CD8-positive, alpha-beta T cell (primary cell): ENCODE measurements at places on chromosomes 4 and X.

- DNase-seq: no peak
These were observed 38.7 kb upstream of the PDK3 start for GRCh38 chrX:24426340-24426913.

DNA sequence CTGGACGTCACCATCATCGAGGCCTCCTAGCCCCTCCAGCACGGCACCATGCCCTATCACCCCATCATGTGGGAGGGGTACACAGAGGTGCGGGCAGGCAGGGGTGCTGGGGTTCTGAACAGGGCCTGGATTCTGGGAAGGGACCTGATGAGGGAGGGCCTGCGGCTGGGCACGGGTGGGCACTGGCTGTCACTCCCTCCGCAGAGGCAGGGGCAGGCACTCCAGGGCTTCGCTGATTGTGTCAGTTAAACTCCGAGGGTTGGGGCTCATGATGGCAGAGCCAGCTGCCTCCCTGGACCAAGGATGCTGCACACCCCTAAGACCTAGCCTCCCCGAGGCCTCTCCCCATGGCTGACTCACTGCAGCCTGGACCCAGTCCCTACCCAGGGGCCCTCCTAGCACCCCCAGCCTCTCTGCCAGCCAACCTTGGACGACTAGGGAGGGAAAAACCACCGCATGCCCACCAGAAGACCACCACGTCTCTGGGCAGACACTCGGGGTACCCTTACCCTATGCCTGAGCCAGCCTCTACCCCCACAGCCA lies 45.9 kb downstream of the ZFYVE28 start:
- DNase-seq: no peak

DNA sequence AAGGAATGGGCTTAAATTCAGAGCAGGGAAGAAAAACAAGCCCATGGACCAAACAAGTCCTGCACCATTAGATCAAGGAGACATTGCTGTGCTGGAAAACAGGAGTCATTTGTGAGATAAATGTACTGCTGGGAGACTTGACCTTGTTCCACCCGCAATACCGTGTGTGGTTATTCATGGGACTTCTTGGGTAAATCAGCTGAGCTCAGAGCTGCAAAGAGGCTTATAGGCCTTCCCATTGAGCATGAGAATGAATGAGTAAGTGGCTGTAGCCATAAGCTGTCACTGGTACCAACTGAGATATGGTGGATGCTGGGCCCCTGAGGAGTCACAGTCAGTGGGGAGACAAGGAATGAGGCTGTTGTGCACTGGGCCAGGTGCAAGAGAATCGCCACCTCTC lies 2.3 kb upstream of the CYTL1 start:
- DNase-seq: no peak

DNA sequence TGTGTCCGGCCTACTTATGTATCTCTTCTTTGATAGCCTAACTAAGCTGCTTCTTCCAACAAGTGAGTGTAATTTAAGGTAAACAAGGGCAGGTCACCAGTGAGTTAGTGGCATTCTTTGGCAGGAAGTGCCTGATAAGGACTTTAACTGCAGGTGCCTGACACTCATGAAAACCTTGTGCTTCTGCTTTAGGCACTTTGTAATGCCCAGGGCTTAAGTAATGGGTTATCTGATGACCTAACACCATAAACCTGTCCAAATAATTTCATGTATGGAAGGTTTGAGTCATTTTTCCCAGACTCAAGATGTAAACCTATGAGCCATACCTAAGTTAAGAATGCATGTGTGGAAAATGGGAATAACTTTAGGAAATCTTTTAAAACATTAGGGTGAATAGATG lies 43.0 kb downstream of the BCOR start:
- no peak for DNase-seq

- DNase-seq: no peak
These were observed 19.4 kb upstream of the TMSB15A start for GRCh38 chrX:102535958-102536357.

GRCh38 chrX:108224727-108225621 lies 133.4 kb downstream of the ATG4A start:
- DNase-seq: peak; percentile 27

GRCh38 chrX:54807524-54808108 lies at the start of gene MAGED2:
Gene MAGED2, plus strand, starts transcription at chrX:54807745. Its CDS starts 1,587 bp downstream, at chrX:54809332.
- DNase-seq: peak; percentile 62

- no peak for DNase-seq
These were observed 1391.1 kb downstream of the FSTL5 start for GRCh38 chr4:160772668-160773067.

- no peak for DNase-seq
These were observed 5.8 kb downstream of the BEX4 start for GRCh38 chrX:103220511-103221323.

DNA sequence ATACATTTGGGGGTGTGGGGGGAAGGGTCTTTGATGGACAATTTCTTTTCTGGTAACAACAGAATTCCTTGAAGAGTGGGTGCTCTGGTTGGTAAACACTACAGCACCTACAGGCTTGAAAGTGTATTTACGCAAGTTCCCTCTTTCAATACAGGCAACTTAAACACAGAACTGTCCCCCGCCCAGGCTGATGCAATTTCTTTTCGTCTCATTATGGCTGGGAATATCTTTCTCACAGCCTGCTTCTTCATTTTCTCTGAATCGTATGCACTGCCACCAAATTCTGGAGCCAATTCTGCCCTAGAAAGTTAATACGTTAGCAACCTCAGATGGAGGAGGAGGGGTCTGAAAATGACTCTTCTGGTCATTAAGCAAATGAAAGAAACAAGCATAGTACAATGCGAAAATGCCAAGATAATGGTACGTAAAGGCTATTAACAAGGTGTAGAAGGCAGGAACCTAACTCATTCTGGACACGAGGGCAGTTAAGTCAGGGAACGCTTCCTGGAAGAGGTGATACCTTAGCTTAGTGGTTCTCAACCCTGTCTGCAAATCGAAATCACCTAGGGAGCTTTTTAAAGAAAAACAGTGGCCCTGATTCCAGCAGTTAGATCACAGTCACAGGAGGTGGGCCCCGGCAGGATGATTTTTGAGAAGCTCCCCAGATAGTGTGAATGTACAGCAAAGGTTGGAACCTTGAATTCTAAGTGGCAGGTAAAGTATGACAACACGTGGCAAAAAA lies 1.0 kb downstream of the AGA start:
- DNase-seq: peak; percentile 38

- no peak for DNase-seq
These were observed 66.0 kb upstream of the STOX2 start for GRCh38 chr4:183838987-183839712.

DNA sequence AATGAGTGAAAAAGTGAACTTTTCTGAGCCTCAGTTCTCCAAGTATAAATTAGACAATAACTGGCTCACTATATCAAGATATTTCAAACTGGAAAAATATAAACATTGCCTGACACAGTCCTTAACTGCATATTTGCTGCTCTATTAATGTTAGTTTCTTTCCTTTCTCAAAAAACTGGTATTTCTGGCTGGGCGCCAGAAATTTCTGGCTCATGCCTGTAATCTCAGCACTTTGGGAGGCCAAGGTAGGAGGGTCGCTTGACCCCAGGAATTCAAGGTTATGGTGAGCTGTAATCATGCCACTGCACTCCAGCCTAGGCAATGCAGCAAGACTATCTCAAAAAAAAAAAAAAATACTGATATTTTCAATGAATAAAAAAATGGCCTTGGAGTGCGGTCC lies 227.0 kb downstream of the MAGEB17 start:
- DNase-seq: no peak

DNA sequence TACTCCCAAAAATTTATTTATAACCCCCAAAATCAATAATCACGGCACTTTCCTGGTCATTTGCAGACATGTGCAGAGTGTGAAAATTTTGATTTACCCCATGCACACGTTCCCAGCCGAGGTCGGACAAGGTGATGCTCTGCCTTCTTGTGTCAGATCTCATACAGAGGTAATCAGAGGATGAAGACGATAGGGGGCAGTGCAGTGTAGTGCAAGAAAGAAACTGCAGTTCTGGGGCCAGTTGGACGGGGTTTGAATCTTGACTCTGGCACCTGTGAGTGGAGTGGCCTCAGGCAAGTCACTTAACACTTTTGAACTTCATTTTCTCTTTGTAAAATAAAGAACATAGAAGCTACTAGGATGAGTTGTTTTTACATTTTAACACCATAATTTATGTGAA lies 88.4 kb downstream of the FRMPD3 start:
- peak; percentile 45 for DNase-seq

DNA sequence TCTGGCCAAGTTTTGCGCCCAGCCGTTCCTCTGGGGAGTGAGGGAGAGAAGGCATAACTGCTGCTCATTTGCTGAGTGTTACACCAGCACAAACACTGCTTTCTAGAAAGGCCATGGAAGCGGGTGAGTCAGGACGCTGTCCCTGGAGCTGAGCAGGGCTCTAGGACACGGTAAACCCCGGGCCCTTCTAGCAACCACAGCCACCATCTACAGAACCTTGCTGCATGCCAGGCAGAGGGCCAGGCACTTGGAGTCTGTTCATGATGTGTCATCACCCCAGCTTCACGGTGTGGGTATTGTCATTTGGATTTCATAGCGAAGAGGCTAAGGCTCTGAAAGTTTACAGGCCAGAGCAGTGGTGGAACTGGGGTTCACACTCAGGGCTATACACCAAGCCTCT lies 31.8 kb upstream of the C4orf50 start:
- DNase-seq: no peak

GRCh38 chr4:149120331-149121022 lies 678.3 kb upstream of the NR3C2 start:
- no peak for DNase-seq

GRCh38 chr4:38373375-38373774 lies 290.6 kb upstream of the KLF3 start:
- DNase-seq: no peak
